ENCODE measurements at places on chromosomes 16 and 17.
A peak's percentile ranks its signal among the peaks of the same experiment; 100 is the strongest.

DNA sequence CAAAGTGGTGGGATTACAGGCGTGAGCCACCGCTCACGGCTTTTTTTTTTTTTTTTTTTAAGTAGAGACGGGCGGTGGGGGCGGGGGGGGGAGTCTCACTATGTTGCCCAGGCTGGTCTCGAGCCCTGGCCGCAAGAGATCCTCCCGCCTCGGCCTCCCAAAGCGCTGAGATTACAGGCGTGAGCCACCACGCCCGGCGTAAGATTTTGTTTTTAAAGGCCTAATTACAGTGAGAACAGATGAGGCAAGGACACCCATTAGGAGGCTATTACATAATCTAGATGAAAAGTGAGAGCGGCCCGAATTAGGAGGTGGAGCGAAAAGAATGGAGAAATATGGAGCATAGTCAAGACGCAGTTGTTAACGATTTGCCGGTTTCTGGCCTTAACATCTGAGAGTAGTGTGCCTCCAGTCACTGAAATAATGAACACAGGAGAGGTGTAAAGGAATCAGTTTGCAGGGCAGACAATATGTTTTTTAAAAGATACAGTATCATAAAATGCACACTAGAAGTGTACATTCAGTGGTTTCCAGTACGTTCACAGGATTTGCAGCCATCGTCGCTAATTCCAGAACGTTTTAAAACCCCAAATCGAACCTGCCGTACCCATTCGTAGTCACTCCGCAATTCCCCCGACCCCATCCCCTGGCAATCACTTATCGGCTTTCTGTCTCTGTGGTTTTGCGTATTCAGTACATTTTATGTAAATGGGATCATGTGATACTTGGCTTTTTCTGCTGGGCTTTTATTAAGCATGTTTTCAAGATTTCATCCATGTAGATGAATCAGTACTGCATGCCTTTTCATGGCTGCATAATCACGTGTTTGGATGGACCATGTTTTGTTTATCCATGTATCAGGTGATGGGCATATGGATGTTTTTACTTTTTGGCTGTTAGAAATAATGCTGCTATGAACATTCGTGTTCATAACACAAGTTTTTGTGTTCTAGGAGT lies 1.4 kb upstream of the SLX4 start:
- no peak for DNase-seq

GRCh38 chr16:63890081-63890480 lies 1231.8 kb downstream of the CDH11 start:
- no peak for DNase-seq

- peak; percentile 47 for DNase-seq
Observed at GRCh38 chr16:3187798-3188674, at the start of gene OR1F1. OR1F1 (plus strand) TSS chr16:3188204.

GRCh38 chr17:8941520-8941919 lies 24.0 kb downstream of the PIK3R5 start:
- DNase-seq, result peak; percentile 45

- DNase-seq, result no peak
Observed at GRCh38 chr16:68279726-68280558, 15.6 kb downstream of the SLC7A6 start.

DNA sequence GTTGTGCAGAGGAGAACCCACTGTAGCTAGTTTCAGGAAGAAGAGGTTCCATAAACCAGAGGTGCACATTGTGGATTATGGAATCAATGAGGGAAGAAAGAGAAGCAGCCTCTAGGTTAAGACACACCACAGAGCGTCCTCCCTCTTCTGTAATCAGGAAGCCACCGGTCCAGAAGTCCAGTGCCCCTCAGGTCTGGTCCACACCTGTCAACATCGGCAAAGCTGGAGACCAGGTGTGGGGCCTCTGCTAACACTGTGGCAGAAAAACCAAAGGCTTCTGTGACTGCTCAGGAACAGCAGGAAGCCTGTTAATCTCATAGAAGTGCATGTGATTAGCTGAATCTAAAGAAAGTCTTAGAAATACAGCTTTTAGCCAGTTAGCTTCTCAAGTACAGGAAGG lies 23.3 kb downstream of the LIMD2 start:
- no peak for DNase-seq

GRCh38 chr17:42617956-42618431 lies 8.5 kb downstream of the TUBG1 start:
- DNase-seq, result no peak

GRCh38 chr16:67022531-67023214 lies 6.3 kb upstream of the CBFB start:
- no peak for DNase-seq

DNA sequence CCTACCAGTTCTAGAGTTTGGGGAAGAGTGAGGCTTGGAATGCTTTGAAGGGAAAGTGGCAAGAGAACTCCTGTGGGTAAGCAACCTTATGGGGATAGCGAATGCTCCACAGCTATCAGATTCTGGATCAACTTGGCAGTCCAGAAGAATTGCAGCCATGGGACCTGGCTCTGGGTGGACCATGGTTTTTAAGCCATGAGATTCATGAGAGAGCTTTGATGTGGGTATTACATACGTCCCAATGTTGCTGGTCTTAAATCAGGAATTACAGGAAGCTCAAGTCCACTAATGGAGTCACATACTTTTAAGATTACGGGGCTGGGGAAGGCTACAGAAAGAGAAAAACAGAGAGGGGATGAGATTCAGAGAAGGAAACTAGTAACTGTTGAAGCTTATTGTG lies 142.5 kb upstream of the ELAC2 start:
- no peak for DNase-seq

GRCh38 chr16:8866118-8866883 lies 2.5 kb downstream of the CARHSP1 start:
- no peak for DNase-seq

DNA sequence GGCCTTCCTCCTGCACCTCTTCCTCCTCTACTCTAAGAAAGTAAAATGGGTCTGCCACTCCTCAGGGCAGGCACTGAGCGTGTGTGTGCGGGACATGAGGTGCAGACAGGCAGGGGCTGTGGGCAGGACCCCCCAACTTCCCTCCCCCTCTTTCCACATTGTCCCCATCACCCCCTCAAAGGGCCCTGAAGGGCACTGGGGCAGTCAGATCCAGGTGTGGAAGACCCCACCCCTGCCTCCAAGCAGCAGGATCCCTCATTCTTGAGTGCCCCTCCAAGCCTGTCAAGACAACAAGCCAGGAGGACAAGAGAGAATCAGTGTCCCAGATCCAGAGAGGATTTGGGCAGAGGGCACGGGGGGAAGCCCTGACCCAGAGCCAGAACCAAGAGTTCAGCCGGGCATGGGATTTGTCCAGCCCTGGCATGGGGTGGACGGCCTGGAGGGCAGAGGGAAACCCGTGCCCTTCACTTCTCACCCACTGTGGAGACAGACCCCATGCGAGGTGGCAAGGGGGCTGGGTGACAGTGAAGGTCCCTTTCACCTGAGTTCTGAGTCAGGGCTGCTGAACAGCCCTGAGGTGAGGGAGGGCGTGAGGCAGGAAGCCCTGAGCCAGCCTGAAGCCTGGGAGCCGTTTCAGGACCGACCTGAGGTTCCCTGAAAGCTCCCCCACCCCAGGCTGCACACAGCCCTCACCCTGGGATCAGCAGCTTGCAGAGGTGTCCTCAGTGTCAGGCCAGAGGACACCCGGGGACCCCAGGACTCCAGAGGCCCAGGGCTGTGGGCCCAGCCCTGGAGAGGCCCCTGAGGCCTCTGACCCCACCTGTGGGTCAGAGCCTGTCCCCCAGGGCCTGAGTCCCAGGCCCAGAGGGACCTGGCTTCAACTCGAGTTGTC lies 45.8 kb downstream of the USP22 start:
- no peak for DNase-seq

- no peak for DNase-seq
Observed at GRCh38 chr17:33749171-33749570, 456.1 kb upstream of the ASIC2 start.

- peak; percentile 80 for DNase-seq
Observed at GRCh38 chr17:42405963-42406495, 17.0 kb downstream of the CAVIN1 start.
